ENCODE measurements at places on chromosomes 2 and 18. TPM values are rescaled to one million over a fixed set of nuclear protein-coding genes. Genes with fewer than 3 reads are reported as not detected.

DNA sequence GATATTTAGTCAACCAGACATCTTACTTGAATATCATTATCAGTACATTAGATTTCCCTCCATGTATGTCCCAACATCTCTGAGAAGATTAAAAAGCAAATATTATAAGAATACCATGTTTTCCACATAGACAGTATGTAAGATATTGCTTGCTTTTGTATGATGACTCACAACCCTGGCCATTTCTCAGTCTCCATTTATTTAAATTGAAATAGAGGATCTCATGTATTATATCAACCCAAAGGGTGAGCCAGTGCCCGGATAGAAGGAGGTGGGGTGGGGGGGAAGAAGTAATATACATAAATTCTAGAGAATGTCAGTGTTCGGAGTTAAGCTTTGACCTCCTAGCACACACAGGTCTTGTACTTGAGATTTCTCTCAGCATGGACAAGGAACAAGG is 109.6 kb downstream of the KYNU start:
- no peak for DNase-seq

Gene PDE1A
- total RNA-seq: 9.7 TPM

Gene KIF1A
- 1.2 TPM for total RNA-seq

Gene MCFD2
- 72.3 TPM for total RNA-seq

GRCh38 chr2:63875559-63876245 is 34.0 kb downstream of the UGP2 start:
- no peak for DNase-seq

Gene CDK15
- 2.3 TPM for total RNA-seq

- no peak for DNase-seq
These were observed 1855.4 kb upstream of the PIK3C3 start for GRCh38 chr18:40099641-40100040.

Gene TIA1
- 160 TPM for total RNA-seq

DNA sequence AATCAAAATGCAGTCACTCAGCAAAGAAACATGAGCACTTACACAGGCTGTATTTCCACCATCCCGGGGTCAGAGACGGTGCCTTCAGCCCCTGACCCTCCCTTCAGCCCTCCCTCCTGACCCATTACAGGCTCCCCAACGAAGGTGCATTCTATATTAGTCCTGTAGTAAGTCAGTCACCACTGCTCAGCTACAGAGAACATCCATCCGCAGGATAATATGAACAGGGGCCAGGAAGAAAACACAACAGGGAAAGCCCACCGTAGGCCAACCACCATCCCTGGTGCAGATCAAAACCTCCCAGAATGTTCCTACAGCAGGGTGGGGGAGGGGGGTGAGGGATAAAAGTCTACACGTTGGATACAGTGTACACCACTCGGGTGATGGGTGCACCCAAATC is 15.1 kb downstream of the PXDN start:
- peak; percentile 22 for DNase-seq

Gene NGEF
- total RNA-seq: 8.1 TPM

Gene GALNT5
- 0.29 TPM for total RNA-seq

- peak; percentile 59 for DNase-seq
These were observed 495.7 kb upstream of the SMIM21 start for GRCh38 chr18:75923169-75923568.

GRCh38 chr18:58934356-58934755 is 69.7 kb downstream of the ZNF532 start:
- no peak for DNase-seq

- no peak for DNase-seq
These were observed 38.9 kb downstream of the CTAGE1 start for GRCh38 chr18:22378672-22379282.

DNA sequence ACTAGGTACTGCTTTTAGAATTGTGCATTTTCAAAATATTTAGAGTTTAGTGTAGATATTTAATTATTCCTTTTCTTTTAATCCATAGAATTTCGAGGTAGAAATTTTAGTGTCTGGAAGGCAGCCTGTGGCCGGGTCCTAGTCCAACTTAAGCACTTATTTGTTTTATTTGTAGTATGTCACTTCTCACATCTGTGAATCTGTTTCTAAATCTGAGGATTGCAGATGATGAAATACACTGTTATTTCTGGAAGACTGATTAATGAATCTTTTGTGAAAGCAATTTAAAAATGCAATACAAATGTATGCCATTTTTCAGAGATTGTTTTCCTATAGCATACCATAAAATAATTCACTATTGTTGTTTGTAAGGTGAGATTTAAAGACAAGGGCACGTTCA is 483.9 kb upstream of the TRIB2 start:
- DNase-seq: no peak

DNA sequence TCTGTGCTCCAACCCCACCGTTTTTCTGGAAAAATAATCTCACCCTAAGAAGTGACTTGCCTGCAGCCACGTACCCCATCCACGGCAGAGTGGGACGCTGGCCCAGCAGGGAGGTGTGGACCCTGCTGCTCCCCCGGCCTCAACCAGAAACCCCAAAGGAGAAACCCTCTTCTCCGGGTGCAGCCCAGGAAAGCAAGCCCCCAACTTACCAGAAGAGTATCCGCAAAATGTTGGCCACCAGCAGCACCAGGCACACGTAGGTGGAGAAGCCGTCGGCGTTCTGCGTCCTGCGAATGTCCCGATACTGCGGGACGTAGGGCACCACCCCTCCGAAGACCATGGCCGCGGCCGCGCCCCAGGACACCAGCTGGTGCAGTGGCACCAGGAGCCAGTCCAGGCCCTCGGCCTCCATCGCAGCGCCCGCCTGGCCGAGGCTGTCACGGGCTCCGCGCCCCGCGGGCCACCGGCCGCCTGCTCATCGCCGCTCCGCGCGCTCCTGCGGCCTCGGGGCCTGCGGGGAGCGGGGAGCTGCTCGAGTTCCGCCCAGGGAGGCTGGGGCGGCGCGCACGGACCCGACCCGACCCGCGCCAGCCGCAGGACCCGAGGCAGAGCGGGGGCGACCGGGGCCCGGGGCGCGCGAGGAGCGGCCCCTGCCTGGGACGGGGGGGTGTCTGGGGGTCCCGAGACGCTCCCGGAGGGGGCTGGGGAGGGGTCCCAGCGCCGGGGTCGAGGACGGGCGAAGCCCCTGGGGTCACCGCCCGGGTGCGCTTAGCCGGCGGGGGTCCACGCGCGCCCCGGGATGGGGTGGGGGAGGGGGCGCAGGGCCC is 725 bp downstream of the SLC66A2 start:
- no peak for DNase-seq

DNA sequence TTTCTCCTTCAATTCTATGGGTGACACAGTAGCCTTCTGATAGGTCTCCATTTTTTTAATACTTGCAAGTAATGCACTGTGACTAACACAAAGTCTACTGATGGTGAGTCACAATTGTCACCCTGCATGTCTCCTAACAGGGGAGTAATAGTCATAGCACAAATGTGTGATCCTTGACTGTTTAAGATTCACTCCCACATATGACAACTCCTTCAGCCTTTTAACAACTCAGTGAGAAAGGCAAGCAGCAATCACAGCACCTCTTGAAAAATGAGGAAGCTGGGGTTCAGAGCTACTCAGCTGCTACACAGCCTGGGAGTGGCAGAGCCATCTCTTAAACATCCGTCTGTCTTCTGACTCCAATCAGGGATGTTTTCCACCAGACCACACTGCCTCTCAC is 63.8 kb downstream of the EHD3 start:
- DNase-seq: no peak

GRCh38 chr2:173963323-173963816 is 1.8 kb downstream of the SP3 start:
- peak; percentile 63 for DNase-seq

Gene HOXD13
- not detected for total RNA-seq

GRCh38 chr2:128439791-128440665 is 121.4 kb upstream of the HS6ST1 start:
- peak; percentile 34 for DNase-seq

GRCh38 chr2:74834792-74835755 is 1.1 kb downstream of the HK2 start:
- DNase-seq: peak; percentile 62

- DNase-seq: no peak
These were observed 3.1 kb downstream of the SPOPL start for GRCh38 chr2:138504546-138505235.

DNA sequence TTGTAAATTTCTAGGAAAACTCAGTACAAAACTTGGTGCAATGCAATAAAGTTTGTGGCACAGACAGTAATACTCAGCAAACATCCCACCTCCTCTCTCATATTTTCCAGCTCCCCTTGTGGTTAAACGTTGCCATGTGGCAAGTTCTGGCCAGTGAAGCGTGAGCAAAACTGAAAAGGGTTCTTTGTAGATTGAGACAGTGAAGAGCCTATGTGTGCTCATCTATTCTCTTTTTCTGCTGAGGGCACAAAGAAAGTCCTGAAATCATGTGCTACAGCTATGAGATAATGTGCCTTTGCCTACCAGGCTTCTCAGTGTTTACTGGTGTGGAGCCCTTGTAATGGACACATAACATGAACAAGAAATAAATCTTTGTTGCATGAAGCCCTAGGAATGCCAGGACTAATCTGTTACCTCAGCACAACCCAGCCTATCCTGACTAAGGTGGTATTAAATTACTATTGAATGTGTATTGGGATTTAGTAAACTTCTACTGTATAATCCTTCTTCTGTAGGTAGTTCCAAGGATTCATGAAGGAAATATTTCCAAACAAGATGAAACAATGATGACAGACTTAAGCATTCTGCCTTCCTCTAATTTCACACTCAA is 13.0 kb upstream of the TYMS start:
- no peak for DNase-seq

DNA sequence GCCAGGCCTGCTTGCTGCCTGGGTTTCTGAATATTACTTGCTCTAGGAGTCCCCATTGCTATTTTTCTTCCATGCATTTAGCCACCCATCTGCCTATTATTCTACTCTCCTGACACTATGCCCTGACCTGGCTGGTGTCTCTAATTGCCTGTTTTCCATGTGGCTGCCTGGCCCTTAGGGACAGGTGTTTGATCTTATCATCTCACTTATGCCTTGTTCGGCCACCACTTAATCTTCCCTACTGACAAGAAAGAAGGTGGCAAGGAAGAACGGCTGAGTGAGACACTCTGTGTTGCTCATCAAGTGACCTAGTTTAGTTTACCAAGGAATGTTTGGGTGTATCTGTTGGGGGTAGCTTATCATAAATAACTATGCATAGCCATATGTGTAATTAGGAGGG is 50.4 kb upstream of the RAPH1 start:
- no peak for DNase-seq
